ENCODE measurements at places on chromosomes 7 and 10. TPM values are rescaled to one million over a fixed set of nuclear protein-coding genes. Genes with fewer than 3 reads are reported as not detected.

SLC16A12 gene
- total RNA-seq = 0.65 TPM

PLXDC2 gene
- total RNA-seq = not detected

MYL10 gene
- total RNA-seq = not detected

SPDYE8 gene
- not detected for total RNA-seq

PTER gene
- total RNA-seq = 20.6 TPM

TMEM248 gene
- 83.6 TPM for total RNA-seq

VSTM2A gene
- total RNA-seq = not detected

PDGFA gene
- total RNA-seq = 23.6 TPM

DNA sequence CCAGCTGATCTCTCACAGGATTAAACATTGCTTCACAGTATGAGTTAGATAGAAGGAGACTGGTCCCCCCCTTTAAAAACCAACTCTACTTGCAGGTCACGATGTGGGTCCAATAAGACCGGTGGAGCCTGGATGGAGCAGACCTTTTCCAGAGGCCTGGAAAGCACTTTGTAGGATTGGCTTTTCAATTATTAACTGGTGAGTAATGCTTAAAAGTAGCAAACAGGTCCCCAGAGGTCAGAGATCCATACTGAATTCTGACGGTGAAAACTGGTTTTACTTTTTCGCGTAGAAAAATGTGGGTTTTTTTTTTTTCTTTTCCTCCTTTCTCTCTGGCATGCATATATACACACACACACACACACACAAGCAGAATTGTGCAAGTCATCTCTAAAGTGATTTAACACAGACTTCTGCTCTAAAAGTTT, 74.9 kb upstream of the OGDHL start:
- H3K27me3 ChIP-seq = no peaks in the 10 kb centered on the region
- no peaks in the 10 kb centered on the region for H3K4me1 ChIP-seq
- H3K36me3 ChIP-seq = peaks cover 34% of the 10 kb centered on the region
- no peak overlapping the region for H3K4me3 ChIP-seq
- H3K27ac ChIP-seq = no peak overlapping the region
- no peak for DNase-seq

DNA sequence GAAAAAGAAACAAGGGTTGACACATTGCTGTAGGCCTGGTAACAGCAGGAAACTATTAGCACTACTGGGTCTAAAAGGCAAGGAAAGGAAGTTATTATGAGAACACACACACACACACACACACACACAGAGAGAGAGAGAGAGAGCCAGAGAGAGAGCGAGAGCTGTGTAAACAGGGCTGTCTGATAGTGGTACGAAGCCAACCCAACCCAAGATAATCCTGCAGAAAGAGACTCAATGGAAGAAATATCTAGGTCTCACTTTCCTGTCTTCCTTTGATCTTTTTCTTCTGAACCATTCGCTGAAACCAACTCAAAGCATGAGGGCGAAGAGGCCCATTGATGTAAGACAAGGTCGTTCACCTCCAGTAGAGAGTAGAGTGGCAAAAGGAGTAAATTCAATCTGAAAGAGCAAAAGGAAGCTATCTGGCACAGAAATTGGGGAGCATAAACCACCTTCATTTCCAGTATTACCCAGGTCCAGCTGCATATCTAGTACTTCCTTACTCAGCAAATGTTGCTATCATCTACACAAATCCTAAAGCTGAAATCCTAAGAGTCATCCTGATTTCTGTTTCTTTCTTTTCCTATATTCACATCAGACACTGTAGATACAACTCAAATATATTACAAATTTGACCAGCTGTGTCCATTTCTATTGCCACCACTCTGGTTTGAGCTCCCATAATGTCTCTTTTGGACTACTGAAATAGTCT, 110.2 kb downstream of the TMEM26 start:
- no peak overlapping the region for H3K27ac ChIP-seq
- no peaks in the 10 kb centered on the region for H3K36me3 ChIP-seq
- no peaks in the 10 kb centered on the region for H3K4me1 ChIP-seq
- no peak for DNase-seq

DNA sequence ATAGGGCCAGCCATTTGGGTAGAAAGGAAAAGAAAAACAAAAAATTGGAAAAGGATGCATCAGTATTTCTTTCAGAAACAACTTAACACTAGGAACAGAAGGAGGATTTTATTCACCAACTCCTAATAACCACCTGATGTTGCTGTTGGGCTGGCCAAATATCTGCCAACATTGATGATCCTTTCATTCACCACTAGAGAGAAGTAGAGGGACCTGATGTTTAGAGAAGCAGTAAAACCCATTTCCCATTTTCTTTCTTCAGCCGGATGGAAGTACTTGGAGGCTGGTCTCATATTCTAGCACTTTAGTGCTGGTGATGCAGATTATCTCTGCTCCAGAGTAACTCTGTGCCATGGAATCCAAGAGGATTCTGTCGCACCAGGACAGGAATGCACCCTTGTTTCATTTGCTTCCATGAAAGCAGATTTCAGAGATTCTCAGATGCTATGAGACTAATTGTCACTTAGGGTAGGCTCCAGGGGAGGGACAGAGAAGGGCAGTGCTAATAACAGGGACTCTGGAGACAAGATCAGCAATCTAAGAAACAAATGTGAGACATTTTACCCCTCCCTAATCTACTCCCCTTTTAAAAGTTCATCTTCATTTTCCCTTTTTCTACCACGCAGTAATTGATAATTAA, 3.1 kb downstream of the KLLN start:
- no peaks in the 10 kb centered on the region for H3K36me3 ChIP-seq
- no peaks in the 10 kb centered on the region for H3K27me3 ChIP-seq

- peaks cover 51% of the 10 kb centered on the region for H3K4me1 ChIP-seq
- peak; percentile 58 for DNase-seq
- no peaks in the 10 kb centered on the region for H3K27me3 ChIP-seq
- H3K4me3 ChIP-seq = no peak overlapping the region
- H3K36me3 ChIP-seq = no peaks in the 10 kb centered on the region
These were observed 7.0 kb downstream of the OSBPL3 start for GRCh38 chr7:24972991-24973390.

DNA sequence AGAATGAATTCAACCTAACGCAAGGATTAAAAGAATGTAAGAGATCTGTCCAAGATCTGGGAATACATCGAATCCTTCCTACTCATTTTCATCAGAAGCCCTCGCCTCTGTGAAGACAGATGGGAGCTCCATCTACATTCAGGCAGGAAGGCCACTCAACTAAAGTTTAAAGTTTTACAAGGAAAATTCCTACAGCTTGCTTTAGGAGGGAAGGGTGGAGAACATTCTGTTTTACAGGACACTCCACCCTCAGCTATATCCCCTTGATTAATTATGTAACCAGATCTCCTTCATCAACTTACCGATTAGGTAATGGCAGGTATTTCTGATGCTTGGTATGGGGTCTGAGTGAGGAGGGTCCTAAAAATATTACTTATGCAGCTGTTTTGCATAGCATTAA, 5.6 kb upstream of the AHR start:
- H3K36me3 ChIP-seq = no peaks in the 10 kb centered on the region
- no peak overlapping the region for H3K4me3 ChIP-seq
- H3K27ac ChIP-seq = no peak overlapping the region
- peaks cover 3% of the 10 kb centered on the region for H3K4me1 ChIP-seq
- no peak for DNase-seq

- no peak overlapping the region for H3K4me3 ChIP-seq
- H3K27ac ChIP-seq = peak overlapping the region; percentile 38
- H3K36me3 ChIP-seq = peaks cover 56% of the 10 kb centered on the region
- H3K4me1 ChIP-seq = peaks cover 22% of the 10 kb centered on the region
These were observed 9.2 kb downstream of the INSIG1 start for GRCh38 chr7:155306673-155307470.

DNA sequence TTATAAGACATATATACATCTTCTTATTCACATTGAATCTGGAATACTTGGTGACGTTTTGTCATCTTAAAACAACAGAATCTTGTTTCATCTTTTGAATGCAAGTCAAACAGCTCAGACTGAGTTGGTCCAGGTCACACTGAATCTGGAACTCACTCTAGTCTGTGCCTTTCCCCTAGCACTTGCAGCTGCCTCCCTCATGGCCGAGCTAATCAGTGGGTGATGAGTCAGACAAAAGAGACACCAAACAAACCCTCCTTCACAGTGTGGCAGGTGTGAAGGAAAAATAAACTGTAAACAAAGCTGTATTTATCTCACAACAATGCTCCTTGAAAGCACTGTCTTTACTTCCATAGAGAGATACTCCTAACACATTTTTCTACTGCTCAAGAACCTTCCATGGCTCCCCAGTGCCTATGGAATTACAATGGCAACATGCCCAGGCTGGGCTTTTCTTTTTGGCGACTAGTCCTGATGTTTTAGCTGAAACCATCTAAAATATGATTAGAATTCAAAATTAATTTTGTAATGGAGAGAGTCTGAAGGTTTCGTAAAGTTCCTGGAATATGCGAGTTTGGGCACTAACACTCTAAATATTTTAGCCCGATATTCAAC, 140.0 kb downstream of the ZNF365 start:
- H3K4me1 ChIP-seq = no peaks in the 10 kb centered on the region
- no peaks in the 10 kb centered on the region for H3K27me3 ChIP-seq
- DNase-seq = no peak
- H3K27ac ChIP-seq = no peak overlapping the region
- H3K36me3 ChIP-seq = no peaks in the 10 kb centered on the region

- H3K36me3 ChIP-seq = no peaks in the 10 kb centered on the region
- no peak overlapping the region for H3K27ac ChIP-seq
- no peak overlapping the region for H3K4me3 ChIP-seq
- H3K4me1 ChIP-seq = peaks cover 9% of the 10 kb centered on the region
- H3K27me3 ChIP-seq = no peaks in the 10 kb centered on the region
These were observed 84.6 kb downstream of the CABCOCO1 start for GRCh38 chr10:61747307-61747706.

GRCh38 chr10:7763929-7764328, 23.9 kb downstream of the KIN start:
- no peak for DNase-seq
- H3K4me3 ChIP-seq = no peak overlapping the region
- 0 out of 2 replicates have a peak, but pooled peaks cover 6% of the 10 kb centered on the region for H3K36me3 ChIP-seq
- no peaks in the 10 kb centered on the region for H3K27me3 ChIP-seq
- no peaks in the 10 kb centered on the region for H3K4me1 ChIP-seq

- H3K27me3 ChIP-seq = peaks cover 97% of the 10 kb centered on the region
- H3K4me1 ChIP-seq = no peaks in the 10 kb centered on the region
- no peak for DNase-seq
- H3K27ac ChIP-seq = no peak overlapping the region
- H3K4me3 ChIP-seq = no peak overlapping the region
- no peaks in the 10 kb centered on the region for H3K36me3 ChIP-seq
These were observed 70.7 kb downstream of the BEND7 start for GRCh38 chr10:13457958-13458686.

DNA sequence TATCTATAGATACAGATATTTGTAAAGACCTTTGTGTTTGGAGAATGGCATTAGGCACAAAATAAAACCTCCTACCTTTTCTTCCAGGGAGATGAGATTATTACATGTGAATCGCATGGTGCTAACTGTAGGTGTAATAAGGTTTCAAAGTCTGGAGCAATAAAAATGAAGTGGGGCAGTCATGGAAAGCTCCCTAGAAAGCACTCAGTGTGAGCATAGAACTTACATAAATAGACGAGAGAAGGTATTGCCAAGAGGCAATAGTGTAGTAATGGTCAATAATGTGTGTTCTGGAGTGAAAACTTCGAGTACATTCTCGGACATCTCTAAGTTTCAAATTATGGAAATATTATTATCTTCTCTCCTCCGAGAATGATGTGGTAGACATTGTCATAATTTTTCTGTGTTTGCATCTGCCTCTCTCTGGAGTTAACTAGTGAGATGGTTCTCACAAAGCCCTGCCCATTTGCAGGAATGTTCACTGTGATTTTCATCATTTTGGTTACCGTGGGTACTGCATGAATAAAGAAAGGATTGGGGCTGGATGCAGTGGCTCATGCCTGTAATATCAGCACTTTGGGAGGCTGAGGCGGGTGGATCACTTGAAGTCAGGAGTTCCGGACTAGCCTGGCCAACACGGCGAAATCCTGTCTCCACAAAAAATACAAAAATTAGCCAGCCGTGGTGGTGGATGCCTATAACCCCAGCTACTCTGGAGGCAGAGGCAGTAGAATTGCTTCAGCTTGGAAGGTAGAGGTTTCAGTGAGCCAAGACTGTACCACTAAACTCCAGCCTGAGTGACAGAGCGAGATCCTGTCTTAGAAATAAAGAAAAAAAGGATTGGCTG, 10.6 kb downstream of the VIM start:
- no peaks in the 10 kb centered on the region for H3K4me1 ChIP-seq
- H3K36me3 ChIP-seq = no peaks in the 10 kb centered on the region
- DNase-seq = no peak
- no peak overlapping the region for H3K27ac ChIP-seq
- H3K4me3 ChIP-seq = no peak overlapping the region

DNA sequence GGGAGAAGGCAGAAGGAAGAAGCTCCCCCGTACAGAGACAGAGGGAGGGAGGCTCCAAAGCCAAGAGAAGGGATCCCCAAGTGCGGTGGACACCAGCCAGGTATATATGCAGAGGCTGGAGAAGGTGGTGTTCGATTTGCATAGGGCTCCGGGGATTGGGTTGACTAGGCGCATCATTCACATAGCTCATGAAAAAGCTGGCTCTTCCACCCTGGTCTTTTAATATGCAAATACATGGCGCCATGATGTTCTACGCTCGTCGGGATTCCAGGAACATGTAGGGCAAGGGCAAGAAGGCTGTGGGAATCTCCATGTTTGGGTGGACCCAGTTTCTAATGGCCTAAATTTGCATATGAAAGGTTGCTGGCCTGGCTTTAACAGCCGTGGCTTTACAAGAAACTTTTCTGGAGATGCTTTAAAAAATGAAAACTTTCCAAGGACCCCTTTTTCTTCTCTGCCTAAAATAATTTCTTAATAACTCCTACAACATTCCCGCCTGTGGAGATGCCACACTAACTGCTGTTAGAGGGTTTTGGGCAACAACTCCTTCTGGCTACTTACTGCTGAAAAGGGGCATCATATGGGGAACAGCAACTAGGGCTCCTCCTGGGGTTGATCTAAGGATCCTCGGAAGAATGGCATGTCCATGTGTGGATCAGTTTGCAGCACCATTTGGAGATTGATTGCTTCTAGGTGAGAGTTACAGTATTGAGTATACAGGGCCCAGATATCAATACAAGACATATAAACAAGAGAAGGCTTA, 28.3 kb downstream of the C1GALT1 start:
- no peak overlapping the region for H3K27ac ChIP-seq
- no peaks in the 10 kb centered on the region for H3K4me1 ChIP-seq
- no peak overlapping the region for H3K4me3 ChIP-seq

DNA sequence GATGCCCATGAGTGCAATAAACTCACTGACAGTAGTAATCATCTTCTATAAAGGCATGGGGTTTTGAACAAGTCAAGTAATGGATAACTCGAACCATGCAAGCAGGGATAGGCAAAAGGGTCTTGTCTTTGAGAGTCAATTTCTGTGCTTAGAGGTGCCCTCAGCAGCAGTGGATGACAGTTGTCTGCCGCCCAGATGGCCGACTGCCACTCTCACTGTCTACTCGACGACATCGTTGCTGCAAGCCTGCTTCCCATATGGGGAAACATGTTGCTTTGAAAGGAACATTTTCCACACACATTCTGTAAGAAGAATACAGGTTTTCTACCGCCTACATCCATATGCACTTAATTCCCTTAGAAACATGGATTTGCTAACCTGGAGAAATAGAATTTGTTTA, 236.3 kb upstream of the DKK1 start:
- no peak for DNase-seq
- H3K4me1 ChIP-seq = no peaks in the 10 kb centered on the region
- no peaks in the 10 kb centered on the region for H3K36me3 ChIP-seq
- H3K27me3 ChIP-seq = no peaks in the 10 kb centered on the region
- H3K27ac ChIP-seq = no peak overlapping the region

- H3K27me3 ChIP-seq = no peaks in the 10 kb centered on the region
- H3K36me3 ChIP-seq = no peaks in the 10 kb centered on the region
- H3K4me1 ChIP-seq = no peaks in the 10 kb centered on the region
- DNase-seq = no peak
- no peak overlapping the region for H3K27ac ChIP-seq
These were observed 80.2 kb downstream of the HTR7 start for GRCh38 chr10:90777621-90778020.

Data from PC-9 (cell line).